ENCODE measurements at places on chromosomes 12 and 14.

DNA sequence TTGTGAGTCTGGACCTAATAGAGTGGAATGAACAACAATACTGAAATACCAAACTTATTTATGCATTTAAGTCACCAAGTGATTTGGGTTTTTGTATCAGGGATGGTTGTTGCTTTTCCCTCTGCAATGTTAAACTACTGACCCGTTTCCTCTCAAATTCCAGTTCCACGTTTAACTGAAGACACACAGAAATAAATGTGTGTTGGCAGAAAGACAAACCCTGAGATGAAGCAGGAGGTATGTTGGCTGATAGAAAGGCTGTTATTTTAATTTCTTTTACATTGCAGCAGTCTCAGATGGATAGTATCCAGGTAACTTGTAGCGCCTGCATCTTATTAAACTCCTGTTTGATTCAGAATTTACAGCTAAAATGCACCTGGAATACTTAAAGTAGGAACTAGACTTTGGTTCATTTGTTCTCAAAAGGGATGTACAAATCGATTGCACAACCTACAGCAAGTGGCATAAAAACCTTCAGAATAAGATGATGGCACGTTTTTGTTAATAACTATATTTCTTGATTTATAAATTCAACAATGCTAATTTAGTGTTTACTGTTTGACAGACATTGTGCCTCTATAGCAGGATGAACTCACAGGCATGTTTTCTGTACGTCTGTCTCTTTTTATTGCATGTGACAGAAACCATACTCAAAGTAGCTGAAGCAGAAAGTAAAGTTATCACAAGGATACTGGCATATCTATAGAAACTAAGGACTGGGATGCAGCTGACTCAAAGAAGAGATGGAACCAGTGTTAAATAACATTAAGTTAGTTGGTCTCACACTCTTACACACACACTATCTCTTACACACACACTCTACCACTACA lies 405.7 kb downstream of the ZFP36L1 start:
- H3K4me1 ChIP-seq, result no peaks in the 10 kb centered on the region
- DNase-seq, result no peak
- H3K4me3 ChIP-seq, result no peak overlapping the region
- no peaks in the 10 kb centered on the region for H3K27me3 ChIP-seq

DNA sequence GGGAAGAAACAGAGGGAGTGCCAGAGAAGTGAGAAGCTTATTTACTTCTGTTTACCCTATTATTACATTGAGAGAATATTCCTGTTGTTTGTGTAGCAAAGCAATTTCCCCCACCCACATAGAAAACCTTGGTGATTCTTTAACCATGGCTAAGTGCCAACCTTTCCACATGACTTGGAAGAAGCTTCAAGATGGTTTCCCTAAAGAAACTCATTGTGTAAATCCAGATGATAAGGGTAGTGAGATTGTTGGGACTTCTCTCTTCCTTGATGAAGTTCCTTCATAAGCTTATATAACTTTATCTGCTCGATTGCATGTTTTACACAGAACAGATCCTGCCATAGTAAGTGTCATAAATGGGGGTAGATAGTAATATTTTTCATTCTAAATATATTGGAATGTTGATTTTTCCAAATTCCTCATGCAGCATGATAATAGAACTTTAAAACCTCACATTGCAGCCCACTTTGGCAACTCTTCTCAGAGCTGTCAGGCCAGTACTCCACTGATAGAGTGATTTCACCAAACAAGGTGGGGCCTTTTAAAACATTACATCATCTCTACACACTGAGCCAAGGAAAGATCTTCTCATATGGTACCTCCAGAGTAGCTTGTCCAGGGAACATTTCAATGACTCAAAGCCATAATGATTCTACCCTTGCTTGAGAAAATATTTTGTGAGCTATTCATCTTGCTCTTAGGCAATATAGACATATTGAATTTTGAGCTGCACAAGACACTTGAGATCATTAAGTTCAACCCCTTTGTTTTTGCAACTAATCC lies 47.8 kb upstream of the KIF21A start:
- no peak overlapping the region for H3K27ac ChIP-seq
- H3K27me3 ChIP-seq, result no peaks in the 10 kb centered on the region
- H3K4me1 ChIP-seq, result no peaks in the 10 kb centered on the region

- DNase-seq, result no peak
- no peaks in the 10 kb centered on the region for H3K36me3 ChIP-seq
- peaks cover 37% of the 10 kb centered on the region for H3K27me3 ChIP-seq
Measured at GRCh38 chr14:103881268-103882201, 34.2 kb upstream of the PPP1R13B start.

DNA sequence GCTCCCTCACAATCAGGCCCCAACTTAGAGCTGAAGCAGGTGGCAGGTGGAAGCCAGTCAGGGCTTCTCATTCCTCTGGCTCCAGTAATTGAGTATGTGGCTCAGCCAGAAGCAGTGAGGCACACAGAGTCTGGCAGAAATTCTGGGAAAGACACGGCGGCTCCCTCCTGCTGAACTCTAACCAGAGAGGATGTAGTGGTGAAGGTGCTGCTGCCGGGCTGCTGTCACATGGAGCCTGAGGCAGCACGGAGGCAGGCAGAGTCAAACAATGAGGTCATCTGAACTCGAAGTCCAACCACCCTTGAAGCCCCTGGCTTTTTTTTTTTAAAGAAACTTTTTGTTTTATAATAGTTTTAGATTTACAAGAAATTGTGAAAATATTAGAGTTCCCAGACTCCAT lies 33.4 kb upstream of the SMOC1 start:
- H3K27ac ChIP-seq, result no peak overlapping the region
- H3K27me3 ChIP-seq, result no peaks in the 10 kb centered on the region
- no peak for DNase-seq
- H3K4me3 ChIP-seq, result no peak overlapping the region

GRCh38 chr12:113248842-113249435 lies 27.7 kb downstream of the TPCN1 start:
- no peak overlapping the region for H3K27ac ChIP-seq
- no peak overlapping the region for H3K4me3 ChIP-seq
- no peak for DNase-seq
- no peaks in the 10 kb centered on the region for H3K4me1 ChIP-seq

DNA sequence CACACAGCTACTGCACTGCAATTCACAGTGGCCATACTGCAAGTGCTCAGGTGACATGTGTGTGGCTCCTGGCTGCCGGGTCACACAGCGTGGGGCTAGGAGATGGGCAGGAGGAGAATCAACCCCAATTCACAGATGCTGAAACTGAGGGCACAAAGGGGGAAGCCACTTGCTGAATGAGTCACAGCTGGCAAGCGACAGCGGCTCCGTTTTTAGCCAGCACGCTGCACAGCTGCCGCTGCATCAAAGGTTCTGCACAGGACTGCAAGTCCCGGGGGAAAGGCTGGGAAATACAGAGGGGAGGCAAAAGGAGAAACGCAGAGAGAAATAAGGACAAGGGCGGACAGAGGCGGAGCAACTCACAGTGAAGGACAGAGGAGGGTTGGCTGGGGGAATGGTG lies 57.9 kb downstream of the KDM2B start:
- no peak overlapping the region for H3K27ac ChIP-seq
- H3K36me3 ChIP-seq, result peaks cover 11% of the 10 kb centered on the region
- no peaks in the 10 kb centered on the region for H3K4me1 ChIP-seq

DNA sequence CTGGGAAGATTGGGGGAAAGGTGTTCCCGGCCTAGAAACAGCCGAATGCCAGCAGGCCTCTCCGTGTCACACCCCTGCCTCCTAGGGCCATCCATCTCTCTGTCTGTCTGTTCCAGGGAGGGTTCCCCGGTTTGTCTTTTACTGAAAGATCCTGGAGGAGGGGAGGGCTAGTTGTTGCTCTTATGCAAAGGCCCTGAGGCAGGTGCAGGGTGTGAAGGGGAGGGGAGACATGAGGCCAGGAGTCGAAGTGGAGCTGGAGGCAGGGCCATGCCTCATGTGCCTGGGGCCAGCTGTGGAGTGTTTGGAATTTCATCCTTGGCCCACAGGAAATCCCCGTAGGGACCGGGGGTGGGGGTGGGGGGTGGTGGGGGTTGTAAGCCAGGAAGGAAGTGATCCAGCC lies 8.7 kb upstream of the RCOR1 start:
- DNase-seq, result no peak
- H3K27me3 ChIP-seq, result peaks cover 28% of the 10 kb centered on the region
- H3K27ac ChIP-seq, result no peak overlapping the region
- H3K36me3 ChIP-seq, result no peaks in the 10 kb centered on the region
- no peak overlapping the region for H3K4me3 ChIP-seq

DNA sequence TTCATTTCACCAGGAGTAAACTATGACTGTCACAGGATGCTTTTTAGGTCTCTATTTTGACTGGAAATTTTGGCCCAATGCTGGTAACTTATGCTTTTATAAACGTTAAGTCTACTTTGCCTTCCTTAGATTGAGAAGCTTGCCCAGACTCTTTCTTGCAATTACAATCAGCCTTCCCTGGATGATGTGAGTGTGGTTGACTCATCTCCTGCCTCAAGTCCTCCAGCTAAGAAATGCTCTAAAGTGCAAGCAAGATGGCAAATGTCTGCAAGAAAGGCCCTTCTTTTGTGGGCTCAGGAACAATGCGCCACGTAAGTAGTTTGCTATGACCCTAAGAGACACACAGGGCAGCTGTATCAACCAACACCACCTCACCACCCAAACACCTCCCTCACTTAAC lies 96.9 kb downstream of the SYNE2 start:
- H3K4me3 ChIP-seq, result no peak overlapping the region
- no peaks in the 10 kb centered on the region for H3K36me3 ChIP-seq
- H3K27me3 ChIP-seq, result no peaks in the 10 kb centered on the region
- H3K27ac ChIP-seq, result no peak overlapping the region
- DNase-seq, result no peak

- no peak overlapping the region for H3K4me3 ChIP-seq
- DNase-seq, result no peak
- no peaks in the 10 kb centered on the region for H3K27me3 ChIP-seq
- peaks cover 11% of the 10 kb centered on the region for H3K36me3 ChIP-seq
Measured at GRCh38 chr14:65565948-65566347, 153.4 kb downstream of the FUT8 start.

- H3K4me1 ChIP-seq, result no peaks in the 10 kb centered on the region
- no peak overlapping the region for H3K4me3 ChIP-seq
- no peak overlapping the region for H3K27ac ChIP-seq
- DNase-seq, result no peak
- H3K36me3 ChIP-seq, result no peaks in the 10 kb centered on the region
Measured at GRCh38 chr14:55111122-55111708, 17.8 kb upstream of the LGALS3 start.

DNA sequence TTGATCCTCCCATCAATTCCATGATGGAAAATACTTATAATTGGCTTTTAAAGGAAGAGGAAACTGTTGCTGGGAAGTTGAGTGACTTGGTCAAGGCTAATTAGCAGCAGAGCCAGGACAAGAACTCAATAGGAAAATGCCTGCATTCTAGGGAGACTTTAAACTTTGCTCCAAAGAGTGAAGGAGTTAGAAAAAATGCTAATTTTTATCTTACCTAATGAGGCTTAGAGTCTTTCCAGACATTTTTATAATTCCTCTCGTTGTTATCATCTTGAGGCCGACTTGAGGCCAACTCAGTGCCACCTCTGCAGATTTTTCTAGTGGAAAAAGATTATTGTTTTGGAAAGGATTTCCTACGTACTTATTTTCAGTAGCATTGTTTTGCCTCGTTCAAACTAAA lies 344.6 kb downstream of the ETNK1 start:
- H3K4me1 ChIP-seq, result no peaks in the 10 kb centered on the region
- no peaks in the 10 kb centered on the region for H3K36me3 ChIP-seq
- H3K4me3 ChIP-seq, result no peak overlapping the region
- no peak overlapping the region for H3K27ac ChIP-seq

GRCh38 chr14:79871136-79871535 lies 340.2 kb downstream of the DIO2 start:
- H3K27me3 ChIP-seq, result no peaks in the 10 kb centered on the region
- H3K4me3 ChIP-seq, result no peak overlapping the region
- no peak for DNase-seq

GRCh38 chr14:105317546-105317945 lies 3.0 kb downstream of the PACS2 start:
- H3K36me3 ChIP-seq, result no peaks in the 10 kb centered on the region
- no peak for DNase-seq
- H3K4me1 ChIP-seq, result no peaks in the 10 kb centered on the region
- H3K27me3 ChIP-seq, result no peaks in the 10 kb centered on the region
- no peak overlapping the region for H3K4me3 ChIP-seq
- H3K27ac ChIP-seq, result no peak overlapping the region

GRCh38 chr12:123387508-123388176 lies 3.7 kb downstream of the KMT5A start:
- H3K4me3 ChIP-seq, result peak overlapping the region; percentile 94
- peak overlapping the region; percentile 73 for H3K27ac ChIP-seq
- H3K36me3 ChIP-seq, result peaks cover 5% of the 10 kb centered on the region
- peaks cover 19% of the 10 kb centered on the region for H3K4me1 ChIP-seq
- DNase-seq, result no peak
- no peaks in the 10 kb centered on the region for H3K27me3 ChIP-seq

Data from T-cell (primary cell).